Omental fat pad (tissue), 4 donors: ENCODE measurements at places on chromosomes 4 and X.

GRCh38 chr4:26727844-26728243, 132.8 kb upstream of the STIM2 start:
- DNase-seq = no peak

GRCh38 chr4:182189103-182189878, 53.9 kb upstream of the TENM3 start:
- DNase-seq = no peak

DNA sequence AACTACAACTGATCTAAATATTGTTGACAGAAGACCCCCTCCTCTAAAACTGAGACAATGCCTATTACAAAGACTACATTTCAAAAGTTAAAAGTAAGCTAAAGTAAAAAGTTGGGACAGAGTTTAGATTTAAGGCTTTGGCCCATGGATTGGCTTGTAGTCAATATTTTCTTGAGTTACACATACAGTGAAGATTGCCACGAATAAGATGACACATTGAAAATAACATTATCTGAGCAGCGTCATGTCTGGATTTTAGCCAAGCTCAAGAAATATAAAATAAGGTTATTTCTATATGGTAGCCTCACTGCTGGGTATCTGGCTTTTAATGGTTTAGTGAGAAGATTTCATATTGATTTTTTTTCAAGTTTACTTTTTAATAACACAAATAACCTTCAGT, 266.2 kb upstream of the LDB2 start:
- DNase-seq = no peak

DNA sequence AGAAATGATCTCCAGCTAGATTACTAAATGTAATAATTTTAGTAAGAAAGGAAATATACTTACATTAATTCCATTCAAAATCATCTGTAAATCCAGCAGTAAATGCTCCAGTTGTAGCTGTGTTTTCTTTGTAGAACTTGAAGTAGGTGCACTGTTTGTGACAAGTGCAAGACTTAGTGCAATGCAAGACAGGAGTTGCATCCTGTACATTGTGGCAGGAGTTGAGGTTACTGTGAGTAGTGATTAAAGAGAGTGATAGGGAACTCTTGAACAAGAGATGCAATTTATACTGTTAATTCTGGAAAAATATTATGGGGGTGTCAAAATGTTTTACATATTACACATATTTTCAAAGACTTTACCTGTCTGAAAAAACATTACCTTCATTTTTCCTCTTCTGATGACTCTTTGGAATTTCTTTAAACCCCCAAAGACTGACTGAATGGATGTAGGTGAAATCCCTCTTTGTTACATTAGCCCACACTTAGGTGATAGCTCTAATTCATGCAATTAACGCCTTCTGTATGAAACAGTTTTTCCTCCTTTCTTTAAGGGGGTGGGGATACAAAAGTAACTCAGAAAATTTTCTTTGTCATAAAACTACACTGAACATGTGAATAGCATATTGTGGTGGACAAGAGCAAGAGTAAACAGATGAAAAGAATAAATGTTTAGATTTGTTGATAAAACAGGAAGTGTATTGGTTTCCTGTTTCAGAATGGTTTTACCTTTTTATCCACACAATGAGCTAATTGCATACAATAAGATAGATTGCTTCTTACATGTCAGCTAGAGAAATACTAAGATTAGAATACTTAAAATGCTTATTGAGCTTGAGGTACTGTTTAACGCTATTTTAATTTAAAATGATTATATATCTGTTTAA, at the start of gene IL2:
Gene IL2, minus strand, starts transcription at position 495 of the 886 bp plus-strand sequence. Its CDS starts 285 bp downstream, at position 210.
- DNase-seq = no peak

DNA sequence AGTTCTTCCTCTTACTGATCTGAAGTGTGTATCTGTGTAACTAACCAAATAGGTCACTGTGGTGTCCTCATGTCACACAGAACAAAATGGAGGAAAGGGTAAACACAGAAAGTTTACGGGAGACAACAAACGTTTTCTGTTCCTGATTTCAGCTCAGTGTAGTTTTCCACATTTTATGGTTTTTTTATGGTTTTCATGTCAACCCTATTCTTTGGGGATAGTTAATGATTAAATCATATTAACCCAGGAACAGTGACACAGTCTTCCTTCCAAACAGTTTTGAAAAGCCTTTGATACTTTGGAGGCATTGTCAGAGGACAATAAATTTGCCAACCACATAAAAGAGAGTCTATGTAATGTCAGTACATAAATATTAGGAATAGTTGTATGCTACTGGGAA, 4.2 kb downstream of the LNX1 start:
- DNase-seq = no peak

GRCh38 chrX:46551494-46552128, 6.4 kb upstream of the ZNF674 start:
- no peak for DNase-seq

DNA sequence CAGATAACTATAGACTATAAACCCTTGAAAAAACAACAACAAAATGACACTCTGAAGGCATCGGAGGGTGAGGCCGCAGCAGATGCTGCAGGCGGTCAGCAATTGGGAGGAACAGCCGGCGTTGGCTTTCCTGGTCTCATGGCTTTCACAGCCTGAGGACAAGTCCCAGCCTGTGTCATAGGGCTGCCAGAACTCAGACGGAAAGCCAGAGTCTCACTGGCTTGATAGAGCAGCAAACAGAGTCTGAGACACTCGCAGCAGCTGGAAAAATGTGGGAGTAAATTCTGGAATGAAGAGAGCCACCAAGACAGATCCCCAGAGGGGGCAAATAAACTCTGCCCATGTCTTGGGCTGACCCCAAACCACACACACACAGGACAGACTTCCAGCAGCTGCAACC, 86.3 kb downstream of the PPP2R2C start:
- DNase-seq = no peak

- DNase-seq = no peak
Measured at GRCh38 chr4:143380629-143381028, 44.0 kb downstream of the GAB1 start.

DNA sequence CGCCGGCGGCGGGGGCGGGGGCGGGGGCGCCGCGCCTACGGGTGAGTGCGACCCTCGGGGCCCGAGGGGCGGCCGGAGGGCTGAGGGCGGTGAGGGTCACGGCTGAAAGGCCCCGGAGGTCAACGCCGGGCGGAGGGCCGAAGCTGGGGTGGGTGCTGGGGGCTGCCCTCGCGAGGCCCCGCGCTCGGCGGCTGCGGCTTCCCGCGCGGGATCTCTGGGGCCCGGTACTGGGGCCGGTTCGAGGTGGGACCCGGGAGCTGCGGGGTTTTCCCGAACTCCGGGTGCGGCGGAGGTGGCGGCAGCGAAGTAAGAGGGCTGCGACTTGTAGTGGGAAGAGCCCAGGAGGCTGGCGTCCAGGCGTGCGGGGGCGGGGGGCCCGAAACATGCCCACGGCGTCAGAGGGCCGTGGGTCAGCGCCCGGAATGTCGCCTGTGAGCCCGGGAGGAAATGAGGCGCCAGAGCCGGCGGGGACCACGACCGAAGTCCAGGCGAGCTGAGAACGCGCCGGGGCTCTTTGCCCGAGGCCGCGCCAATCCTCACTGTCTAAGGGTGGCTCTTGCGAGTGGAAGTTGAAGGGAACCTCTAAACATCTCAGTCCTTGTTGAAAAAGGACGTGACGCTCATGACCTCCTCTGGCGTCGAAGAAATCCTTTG, 407 bp downstream of the IL13RA1 start:
- no peak for DNase-seq

- DNase-seq = no peak
Measured at GRCh38 chr4:14143892-14144291, 516.4 kb upstream of the BOD1L1 start.

GRCh38 chr4:29153642-29154041, 1566.5 kb upstream of the PCDH7 start:
- DNase-seq = no peak

- no peak for DNase-seq
Measured at GRCh38 chr4:147194604-147195003, 248.9 kb upstream of the TTC29 start.

DNA sequence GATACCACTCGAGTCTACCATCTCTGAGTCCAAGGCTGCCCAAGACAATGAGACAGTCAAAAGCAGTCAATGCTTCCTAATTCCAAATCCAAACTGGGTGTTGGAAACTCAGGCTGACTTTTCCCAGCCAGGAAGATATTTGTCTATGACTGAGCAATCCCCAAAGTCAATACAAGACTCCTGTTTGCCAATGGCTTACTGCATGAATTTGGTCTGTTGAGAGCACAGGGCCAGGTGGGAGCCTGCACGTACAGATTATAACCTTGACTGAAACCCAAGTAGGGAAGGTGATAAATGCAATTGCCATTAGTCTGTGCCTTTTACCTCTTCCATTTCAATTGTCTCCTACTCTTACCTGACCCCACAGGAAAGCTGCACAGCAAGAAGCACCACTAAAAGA, 72.6 kb upstream of the PPARGC1A start:
- no peak for DNase-seq

DNA sequence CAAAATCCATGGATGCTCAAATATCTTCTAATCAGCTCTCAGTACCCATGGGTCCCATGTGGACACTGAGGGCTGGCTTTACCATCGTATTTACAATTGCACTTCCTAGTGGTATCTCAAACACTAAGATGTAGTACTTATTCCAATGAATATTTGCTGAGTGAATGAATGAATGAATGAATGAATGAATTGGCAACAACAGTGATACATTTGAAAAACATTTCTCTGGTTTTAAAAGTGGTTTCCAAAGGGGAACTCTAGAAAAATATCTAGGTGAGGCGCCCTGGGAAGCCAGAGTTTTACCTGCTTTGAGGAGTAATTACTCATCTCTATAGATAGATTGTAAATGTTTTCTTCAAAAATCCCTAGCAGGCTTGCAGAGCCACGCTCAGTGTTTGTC, 76.6 kb downstream of the CYTL1 start:
- DNase-seq = no peak

GRCh38 chr4:41693629-41694028, 54.9 kb downstream of the PHOX2B start:
- no peak for DNase-seq

- no peak for DNase-seq
Measured at GRCh38 chrX:10502961-10503360, 117.4 kb downstream of the MID1 start.

- DNase-seq = no peak
Measured at GRCh38 chr4:86482306-86483172, 111.6 kb upstream of the PTPN13 start.

GRCh38 chr4:145481164-145481941, at the start of gene SMAD1:
Gene SMAD1 (plus strand): TSS chr4:145481853. CDS start chr4:145514614, 32,761 bp downstream.
- DNase-seq = no peak
